ENCODE measurements at places on chromosomes 11 and 22.

- DNase-seq, result peak; percentile 18
Observed at GRCh38 chr11:72389116-72389515, 45.2 kb downstream of the CLPB start.

DNA sequence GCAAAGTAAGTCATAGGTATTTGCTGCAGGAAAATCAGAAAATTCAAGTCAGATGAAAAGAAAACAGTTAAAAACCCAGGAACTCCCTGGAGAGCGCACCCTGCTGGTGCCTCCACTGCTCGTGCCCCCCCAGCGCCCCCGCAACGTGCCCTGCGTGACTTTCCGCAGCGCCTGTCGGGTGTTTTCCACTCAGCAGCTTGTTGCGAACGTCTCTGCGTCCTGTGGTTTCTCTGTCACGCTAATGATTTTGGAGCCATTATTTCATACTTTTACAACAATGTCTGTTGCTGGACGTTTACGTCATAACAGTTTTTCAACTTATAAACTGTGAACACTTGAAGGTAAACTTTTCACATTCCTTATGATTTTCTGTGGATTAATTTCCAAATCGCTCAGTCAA, 5.0 kb downstream of the CRELD2 start:
- DNase-seq, result no peak

GRCh38 chr22:31915586-31915985, 28.7 kb upstream of the YWHAH start:
- no peak for DNase-seq

DNA sequence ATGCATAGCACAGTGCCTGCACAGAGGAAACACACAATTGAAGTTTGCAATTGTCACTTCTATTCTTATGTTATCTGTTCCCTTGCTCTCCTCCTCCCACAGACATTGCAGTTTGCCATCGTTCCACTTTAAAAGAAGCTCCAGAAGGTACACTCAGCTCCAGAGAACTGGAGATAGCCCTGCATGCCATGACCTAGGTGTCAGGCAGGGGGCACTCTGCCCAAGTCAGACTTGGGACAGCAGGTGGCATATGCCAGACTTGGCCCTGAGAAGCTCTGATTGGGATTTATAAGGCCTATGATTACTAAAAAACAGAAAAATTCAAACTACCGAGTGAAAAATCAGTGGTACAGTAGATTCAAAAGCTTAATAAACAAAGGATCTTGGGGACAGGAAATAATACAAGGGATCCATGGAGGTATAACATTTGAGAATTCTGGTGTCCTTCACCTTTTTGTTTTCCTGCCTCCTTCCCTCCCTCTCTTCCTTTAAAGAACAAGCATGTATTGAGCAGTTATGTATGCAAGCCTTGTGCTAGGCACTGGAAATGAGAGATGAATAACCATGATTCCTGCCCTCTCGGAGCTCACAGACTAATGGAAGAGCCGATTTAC, 40.0 kb downstream of the TENM4 start:
- peak; percentile 70 for DNase-seq

DNA sequence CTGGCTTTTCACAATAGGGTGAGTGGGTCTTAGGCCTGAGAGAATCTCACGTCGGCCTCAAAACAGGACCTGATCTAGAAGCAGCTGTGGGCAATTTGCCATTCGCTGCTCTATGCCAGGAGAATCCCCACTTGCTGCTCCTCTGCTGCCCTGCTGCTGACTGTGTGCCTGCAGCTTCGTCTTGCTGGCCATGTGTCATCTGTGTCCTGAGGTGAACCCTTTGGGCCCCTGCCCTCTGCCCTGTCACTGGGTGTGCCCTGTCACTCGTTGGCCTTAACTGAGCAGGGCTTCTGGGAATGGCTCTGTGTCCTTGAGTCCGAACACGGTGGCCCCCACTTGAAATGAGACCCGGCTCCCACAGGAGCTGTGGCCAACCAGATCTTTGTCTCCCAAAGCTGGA, 6.2 kb downstream of the NAA40 start:
- no peak for DNase-seq

DNA sequence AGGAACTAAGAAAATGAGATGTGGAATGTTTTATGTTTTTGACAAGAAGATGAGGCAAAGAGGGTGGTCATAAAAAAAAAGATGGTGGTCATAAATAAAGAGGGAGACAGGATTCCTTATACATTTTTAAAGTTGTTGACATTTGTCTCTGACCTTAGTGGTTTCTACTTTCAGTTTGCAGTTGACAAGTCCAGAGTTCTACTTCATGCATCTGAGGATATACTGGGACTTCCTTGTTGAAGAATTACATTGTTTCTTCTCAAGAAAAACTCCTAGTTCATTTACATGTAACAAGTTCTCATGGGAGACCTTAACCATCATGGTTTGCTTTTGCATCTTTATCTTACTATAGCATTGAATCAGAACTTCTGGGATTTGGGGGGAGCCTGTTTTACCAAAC, 1.2 kb downstream of the OR6X1 start:
- no peak for DNase-seq

DNA sequence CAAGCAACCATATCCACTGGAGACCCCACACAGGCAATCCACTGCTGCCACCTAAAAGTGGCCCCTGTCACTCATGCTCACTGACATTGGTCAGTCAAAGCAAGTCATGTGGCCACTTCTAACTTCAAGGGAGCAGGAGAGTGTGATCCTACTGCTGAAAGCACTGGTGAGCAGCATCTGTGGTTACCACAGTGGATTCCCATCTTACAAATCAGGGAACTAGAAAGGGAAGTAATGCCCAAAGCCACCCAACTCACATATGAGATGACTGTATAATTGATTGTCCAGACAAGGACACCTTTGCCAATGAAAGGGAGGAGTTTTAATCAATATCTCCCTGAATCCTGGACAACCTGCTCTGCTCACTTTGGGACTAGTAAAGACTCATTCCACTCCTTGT, 17.7 kb downstream of the RCN1 start:
- DNase-seq, result no peak

GRCh38 chr22:47308886-47309285, 546.4 kb downstream of the TBC1D22A start:
- no peak for DNase-seq

DNA sequence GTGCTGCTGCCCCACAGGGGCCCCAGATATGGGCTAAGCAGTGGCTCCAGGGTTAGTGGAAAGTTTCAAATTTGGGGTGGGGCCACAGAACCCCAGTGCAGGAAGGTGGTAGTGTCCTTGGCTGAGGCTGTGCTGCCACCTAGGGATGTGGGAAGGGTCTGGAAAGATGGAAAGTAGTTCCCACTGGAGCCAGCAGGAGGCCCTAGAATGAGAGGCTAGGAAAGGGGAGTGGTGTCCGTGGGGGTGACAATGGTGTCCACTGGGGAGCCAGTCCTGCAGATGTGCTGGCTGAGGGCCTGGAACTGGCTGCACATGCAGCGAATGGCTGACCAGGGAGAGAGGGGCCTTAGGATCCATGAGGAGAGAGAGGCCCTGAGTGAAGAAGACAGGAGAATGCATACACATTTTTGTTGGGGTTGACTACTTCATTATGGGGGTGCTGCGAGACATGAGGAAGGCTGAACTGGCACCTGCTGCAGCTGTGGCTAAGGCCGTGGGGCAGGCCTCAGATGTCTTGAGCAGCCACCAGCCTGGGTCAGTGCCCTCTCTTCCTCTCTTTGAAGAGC, 21.1 kb downstream of the RFPL3 start:
- peak; percentile 72 for DNase-seq

DNA sequence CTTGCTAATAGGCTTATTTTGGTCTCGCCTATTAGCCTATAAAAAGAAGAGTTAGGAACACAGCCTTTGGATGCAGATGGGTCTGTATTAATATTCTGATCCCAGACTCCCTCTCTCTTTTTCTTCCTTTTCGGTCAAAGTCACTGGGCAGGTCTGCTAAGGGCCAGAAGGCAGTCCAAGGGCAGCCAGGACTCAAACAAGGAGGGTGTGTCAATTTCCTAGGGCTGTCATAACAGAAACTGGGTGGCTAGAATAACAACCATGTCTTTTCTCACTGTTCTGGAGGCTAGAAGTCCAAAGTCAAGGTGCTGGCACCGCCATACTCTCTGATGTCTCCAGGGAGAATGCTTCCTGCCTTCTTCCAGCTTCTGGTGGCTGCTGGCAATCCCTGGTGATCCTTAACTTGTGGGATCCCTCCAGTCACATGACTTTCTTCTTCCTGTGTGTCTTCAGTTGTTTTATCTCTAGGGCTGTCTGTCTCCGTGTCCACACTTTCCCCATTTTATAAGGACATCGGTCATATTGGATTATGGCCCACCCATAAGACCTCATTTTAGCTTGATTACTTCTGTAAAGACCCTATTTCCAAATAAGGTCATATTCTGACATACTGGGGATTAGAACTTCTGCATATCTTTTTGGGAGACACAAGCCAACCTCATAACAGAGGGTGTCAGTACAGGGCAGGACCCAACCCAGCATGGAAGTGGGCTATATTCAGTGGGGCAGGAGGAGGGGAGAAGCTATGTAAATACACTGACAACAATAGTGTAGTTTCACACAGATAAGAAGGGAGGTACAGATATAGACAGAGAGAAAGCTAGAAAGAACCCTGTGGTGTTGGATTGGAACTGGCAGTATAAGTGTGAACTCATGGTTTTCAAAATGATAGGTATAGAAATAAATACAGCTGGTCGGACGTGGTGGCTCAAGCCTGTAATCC, 5.9 kb upstream of the CSF2RB start:
- DNase-seq, result no peak

DNA sequence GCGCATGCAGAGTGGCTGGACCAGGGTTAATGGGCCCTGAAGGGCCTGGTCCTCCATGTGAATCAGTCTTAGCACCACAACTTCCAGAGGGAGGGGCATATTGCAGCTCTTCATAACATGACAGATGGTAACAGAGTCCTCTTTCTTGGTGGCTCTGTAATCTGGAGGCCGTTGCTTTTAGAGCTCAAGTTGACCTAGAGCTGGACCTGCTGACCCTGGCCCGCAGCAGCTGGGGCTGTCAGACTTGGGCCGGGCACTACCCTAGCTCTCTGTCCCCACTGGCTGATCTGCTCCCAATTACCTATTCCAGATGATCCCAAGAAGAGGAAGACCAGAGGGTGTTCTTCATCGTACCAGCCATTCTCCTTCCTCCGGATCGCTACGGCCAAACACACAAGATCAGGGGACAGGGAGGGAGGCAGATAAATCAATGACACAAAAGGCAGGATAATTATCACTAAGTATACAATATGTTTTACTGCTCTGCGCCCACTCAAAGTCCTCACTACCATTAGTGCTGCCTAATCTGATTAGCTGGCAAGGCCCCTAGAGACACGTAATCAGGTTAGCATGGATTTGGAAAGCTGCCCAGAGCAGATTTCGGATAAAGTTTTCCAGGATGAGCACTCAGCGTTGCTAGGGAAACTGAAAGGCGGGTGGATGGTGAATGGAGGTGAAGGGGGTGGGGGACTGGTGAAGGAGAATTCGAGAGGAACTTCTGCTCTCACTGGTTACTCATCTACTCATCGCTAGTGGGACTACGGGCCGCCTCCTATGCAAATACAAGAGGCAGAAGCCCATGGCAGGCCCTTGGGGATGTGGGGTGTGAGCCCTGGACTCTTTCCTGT, 64.5 kb upstream of the PHOX2A start:
- peak; percentile 18 for DNase-seq

DNA sequence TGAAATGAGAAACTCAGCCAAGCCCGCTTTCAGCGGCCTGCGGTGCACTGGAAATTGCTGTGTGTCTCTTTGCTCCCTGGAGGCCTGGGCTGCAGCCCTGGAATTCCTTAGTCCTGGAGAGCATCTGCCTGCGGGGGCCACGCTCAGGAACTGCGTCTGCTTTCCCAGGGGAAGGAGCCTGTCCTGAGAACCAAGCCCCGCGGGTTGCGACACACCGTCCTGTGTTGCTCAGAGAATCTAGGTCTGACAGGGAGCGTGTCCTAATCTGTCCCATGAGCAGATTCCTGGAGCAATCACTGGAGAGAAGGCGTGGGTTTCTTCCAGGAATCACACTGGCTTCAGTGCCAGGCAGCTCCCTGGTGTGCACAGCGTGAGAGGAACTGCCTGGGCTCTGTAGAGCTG, 708.1 kb downstream of the BRD1 start:
- DNase-seq, result no peak

GRCh38 chr11:2088746-2089535, 50.2 kb downstream of the IGF2 start:
- DNase-seq, result no peak

GRCh38 chr11:78786086-78786485, 211.4 kb upstream of the NARS2 start:
- DNase-seq, result no peak

- DNase-seq, result no peak
Observed at GRCh38 chr22:29623553-29624169, 20.2 kb downstream of the NF2 start.

GRCh38 chr11:124276081-124276480, 19.9 kb downstream of the OR8G5 start:
- DNase-seq, result no peak

DNA sequence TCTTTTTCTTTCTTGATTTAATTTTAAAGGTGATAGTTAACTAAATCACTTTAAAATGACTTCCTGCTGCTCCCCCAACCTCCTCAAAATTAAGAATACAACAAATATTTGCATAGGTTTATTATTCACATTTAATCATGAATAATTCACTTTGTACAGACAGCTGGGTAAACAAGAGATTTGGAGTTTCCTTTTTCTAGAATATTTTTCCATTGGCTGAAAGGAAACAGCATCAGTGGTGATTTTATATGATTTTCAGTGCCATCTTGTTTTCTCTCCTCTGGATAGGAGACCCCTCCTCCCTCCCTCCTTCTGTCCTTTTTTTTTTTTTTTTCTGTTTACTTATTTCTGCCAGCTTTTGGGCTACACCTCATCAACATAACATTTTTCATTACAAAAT, 60.5 kb downstream of the LIF start:
- DNase-seq, result no peak

- peak; percentile 50 for DNase-seq
Observed at GRCh38 chr11:61587951-61588727, 7.3 kb upstream of the SYT7 start.

- DNase-seq, result peak; percentile 15
Observed at GRCh38 chr22:35329114-35329847, 29.6 kb downstream of the TOM1 start.

DNA sequence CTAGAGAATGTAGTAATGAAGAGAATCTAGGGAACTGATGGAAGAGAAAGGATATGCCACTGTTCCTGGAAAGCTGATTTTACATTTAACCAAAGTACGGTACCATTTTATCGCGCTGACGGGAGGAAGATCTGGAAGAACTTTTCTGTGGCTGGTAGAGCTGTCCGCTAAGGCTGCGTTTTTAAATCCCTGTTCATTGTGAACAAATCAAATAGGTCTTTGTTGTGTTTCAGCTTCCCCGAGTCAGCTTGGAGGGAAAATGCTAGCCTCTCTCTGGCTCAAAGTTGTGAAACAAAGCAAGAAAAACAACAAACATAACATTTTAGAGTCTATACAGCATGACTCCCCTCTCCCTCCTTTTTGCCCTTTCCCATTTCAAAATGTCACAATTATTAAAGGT, 34.4 kb downstream of the FBXO7 start:
- DNase-seq, result no peak
